ENCODE measurements at places on chromosomes 2 and 18.

GRCh38 chr2:164737612-164738081 lies 104.0 kb downstream of the COBLL1 start:
- DNase-seq = peak; percentile 8

- no peak for DNase-seq
These were observed 1.8 kb downstream of the TSPYL6 start for GRCh38 chr2:54254180-54254579.

DNA sequence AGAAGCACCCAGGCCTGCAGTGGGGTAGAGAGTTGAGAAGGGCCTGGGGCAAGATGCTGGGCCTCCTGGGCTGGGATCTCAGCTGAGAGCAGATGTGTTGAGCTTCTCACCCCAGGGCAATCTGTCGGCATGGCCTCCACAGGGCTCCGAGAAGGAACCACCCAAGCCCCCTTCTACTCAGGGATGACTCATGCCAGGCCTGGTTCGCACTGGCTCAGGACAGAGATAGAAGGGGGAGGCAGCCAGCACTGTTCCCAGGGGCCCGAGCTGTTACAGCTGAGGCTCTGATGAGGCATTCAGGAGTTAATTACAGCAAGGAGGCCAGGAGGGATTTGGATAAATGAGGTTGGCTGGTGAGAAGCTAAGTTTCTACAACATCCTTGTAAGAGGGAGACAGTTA lies 62.5 kb downstream of the CENPO start:
- no peak for DNase-seq

GRCh38 chr18:28626756-28627155 lies 449.8 kb upstream of the CDH2 start:
- DNase-seq = no peak

GRCh38 chr18:26336572-26336971 lies 110.3 kb downstream of the TAF4B start:
- DNase-seq = no peak

DNA sequence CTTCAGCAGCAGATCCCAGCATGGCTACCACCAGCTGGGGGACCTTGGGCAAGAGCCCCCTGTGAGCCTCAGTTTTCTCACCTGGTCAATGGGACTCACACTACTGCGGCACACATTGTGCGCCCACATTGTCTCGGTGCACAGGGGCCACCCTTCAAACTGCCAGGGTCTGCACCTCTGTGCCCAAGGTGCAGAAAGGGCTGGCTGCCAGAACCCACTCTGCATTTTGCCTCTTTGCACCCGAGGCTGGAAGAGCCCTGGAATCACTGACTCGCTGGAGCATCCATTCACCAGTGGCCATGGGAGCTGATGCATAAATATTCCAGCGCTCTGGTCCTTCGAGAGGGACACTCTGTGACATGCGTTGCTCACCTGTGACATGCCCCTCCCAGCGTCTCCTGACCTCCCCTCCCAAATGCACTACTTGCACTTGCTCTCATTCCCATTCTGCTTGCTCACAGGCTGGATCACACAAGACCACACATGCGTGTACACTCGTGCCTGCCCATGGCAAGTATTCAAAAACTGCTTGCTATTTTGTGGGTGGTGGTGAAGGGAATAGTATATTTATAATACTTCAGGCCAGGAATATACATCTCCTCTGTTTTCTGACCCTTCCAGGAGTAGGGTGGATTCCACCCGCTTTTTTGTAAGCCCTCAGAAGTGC lies 18.8 kb upstream of the C1QL2 start:
- DNase-seq = no peak

- DNase-seq = no peak
These were observed 229.8 kb downstream of the CCDC178 start for GRCh38 chr18:33210575-33211189.

DNA sequence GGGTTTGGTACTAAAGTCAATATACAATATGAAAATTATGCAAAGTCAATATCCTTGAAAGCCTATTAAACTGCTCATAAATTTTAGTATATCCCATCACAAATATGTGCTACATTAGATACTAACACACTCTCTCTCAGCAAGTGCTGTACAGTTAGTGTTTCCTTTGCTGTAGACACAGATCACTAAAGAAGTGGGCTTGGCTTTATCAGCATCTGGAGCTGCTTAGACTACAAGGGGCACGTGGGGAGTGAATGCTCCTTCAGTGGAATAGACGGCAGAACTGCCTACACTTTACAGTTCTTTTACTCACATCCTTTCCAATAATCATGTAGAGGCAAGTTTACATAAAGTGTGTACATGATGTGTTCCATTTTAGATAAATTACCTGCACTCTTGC lies 26.0 kb upstream of the EFEMP1 start:
- DNase-seq = no peak

- no peak for DNase-seq
These were observed 246.1 kb upstream of the TNP1 start for GRCh38 chr2:217105733-217106649.

- DNase-seq = no peak
These were observed 56.4 kb downstream of the DCDC2C start for GRCh38 chr2:3759761-3760160.

DNA sequence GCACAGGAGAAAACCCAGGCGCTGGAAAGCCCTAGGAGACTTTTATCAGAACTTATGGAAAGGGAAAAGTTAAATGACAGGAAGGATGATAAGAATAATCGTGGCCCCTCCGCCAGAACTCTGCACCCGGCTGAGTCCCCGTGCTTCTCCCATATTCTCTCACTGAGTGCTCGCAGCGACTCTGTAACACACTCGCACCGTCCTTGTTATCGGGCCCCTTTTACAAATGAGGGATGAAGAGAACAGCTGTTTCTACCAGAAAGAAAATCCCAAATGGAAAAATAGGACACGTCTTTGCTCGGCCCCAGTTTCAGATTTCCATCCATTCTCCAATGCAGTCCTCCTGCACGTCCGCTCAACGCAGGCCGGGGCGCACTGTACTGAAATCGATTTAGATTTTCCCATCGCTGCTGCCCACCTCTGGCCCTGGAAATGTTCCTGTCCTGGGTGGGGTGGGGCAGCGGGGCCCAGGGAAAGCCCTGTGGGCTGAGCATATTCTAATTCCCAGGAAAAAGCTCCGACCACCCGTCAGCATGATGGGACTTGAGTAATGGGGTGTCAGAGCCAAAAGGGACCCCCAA lies 66.4 kb downstream of the KCNF1 start:
- DNase-seq = no peak

DNA sequence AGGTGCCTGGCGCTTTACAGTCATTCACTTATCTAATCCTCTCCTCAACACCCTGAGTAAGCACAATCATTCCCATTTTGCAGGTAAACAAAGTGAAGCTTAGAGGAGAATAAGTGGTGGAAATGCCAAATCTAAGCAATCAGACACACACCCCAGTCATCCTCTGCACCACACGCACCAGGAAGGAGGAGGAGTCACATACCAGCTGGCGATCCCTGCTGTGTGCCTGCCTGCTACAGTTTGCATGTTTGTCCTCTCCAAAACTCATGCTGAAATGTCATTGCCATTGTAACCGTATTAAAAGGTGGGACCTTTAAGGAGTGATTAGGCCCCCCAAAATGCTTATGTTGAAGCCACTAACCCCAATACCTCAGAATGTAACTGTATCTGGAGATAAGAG lies 93.7 kb downstream of the LOXHD1 start:
- DNase-seq = no peak

DNA sequence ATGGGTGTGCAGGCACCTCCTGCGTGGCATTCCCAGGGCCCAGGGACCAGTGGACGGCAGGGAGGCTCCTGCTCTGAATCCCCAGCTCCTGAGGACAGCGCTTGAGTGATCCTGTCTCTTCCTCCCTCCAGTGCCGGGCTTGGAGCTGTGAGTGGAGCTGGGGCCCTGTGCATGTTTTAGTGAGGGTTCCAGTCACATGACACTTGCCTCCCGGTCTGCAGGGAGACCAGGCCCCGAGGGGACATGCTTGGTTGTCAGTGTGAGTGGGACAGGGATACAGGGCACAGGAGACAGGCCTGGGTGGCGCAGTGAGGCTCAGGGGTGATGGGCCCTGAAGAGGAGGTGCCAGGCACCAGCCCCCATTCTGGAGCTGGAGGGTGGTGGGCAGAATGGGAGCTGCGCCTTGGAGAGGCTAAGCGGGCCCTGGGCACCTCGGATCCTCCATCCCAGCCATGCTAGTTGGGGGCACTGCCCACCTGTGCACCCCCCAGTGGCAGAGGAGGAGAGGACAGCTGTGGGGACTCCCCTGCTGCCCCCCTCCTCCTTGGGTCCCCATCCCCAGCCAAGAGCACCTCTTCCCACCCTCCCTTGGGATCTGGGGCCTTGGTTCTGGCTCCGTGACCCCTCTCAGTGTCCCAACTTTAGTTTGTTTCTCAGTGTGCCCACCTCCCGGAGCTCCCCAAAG lies 12.0 kb downstream of the ARHGEF4 start:
- no peak for DNase-seq

DNA sequence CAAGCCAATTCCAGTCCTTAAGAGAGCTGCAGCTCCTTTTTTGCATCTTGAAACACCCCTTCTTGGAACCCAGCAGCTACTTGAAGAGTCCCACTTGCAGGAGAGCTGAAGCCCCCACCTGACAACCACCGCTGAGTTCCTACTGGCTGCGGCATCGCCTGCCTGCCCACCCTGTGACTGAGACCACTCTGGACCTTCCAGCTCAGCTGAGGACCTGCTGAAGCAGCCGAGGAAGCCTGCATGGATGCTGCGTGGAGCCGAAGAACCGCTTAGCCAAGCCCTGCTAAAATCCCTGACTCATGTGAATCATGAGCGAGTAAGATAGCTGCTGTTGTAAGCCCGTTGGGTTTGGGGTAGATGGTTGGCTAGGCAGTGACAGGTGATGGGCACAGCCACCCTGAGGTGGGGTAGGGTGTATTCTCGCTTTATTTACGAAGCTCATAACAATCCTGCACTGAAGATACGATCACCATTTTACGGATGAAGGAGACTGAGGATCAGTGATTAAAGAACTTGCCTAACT lies 78.4 kb downstream of the INHBB start:
- no peak for DNase-seq

DNA sequence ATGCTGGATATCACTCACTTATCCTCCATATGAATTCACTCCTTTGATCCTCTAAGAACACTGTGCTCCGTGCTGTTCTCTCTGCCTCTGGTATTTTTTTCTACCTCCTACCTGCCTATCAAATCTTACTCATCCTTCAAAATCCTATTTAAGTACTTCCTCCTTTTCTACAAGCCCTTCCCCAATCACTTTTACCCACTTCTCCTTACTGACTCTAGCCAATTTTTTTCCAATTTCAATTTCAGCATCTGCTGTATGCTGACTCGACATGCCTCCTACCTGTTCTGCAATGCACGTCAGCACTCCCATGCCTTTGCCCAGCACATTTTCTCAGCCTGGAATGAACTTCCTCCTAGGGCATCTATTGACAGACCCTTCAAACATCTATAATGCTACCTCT lies 37.3 kb upstream of the LNPK start:
- no peak for DNase-seq

DNA sequence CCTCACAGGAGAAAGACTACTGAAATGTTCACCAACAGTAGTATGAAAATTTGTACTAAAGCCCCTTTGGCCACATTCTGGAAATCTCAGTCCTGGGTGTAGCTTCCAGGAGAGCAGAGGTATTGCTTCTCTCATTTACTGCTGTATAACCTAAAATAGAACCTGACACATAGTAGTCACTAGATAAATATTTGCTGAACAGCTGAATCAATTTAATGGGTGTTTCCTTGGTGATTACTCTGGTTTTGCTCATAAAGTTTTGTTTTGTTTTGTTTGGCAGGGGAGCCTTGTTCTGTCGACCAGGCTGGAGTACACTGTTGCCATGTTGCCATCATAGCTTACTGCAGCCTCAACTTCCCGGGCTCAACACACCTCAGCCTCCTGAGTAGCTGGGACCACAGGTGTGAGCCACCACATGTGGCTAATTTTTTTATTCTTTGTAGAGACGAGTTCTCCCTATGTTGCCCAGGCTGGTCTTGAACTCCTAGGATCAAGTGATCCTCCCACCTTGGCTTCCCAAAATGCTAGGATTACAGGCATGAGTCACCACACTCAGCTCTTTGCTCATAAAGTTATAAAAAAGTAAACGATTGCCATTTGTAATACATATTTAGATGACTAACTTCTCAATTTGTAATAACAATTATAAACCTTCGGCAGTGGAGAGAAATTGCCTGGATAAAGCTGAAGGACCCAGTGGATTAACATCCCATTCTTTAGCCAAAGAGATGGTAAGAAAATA lies 11.5 kb upstream of the PARD3B start:
- DNase-seq = no peak

GRCh38 chr2:159939946-159940345 lies 122.5 kb downstream of the PLA2R1 start:
- DNase-seq = no peak

DNA sequence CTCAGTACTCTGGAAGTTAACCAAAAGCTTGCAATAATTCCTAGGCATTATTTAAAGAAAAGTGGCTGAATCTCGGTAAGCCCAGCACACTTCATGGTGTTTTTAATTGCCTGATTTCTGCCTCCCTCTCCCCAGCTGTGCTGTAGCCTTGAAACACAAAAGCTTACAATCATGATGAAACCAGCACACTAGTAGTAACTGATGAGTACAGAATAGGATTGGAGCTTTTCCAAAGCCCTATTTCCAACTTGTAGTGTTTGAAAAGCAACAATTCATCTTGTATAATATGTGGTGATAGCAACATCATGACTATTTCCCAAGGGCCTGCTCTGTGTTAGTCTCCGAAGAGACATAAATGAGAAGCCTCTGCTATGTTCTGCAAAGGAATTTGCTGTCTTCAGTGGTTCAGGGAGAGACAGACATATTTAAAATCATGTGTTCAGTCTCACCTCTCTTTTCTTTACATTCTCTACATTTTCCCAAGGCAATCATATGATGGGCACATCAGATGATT lies 1015.0 kb downstream of the BCL11A start:
- no peak for DNase-seq

- no peak for DNase-seq
These were observed 110.2 kb upstream of the PIEZO2 start for GRCh38 chr18:11259469-11260150.

- peak; percentile 72 for DNase-seq
These were observed at the start of gene KCTD1 for GRCh38 chr18:26548415-26549262. KCTD1 (minus strand) TSS chr18:26548553; CDS start chr18:26548536, 17 bp downstream.

- no peak for DNase-seq
These were observed 40.7 kb downstream of the PCBP1 start for GRCh38 chr2:70128005-70128404.

DNA sequence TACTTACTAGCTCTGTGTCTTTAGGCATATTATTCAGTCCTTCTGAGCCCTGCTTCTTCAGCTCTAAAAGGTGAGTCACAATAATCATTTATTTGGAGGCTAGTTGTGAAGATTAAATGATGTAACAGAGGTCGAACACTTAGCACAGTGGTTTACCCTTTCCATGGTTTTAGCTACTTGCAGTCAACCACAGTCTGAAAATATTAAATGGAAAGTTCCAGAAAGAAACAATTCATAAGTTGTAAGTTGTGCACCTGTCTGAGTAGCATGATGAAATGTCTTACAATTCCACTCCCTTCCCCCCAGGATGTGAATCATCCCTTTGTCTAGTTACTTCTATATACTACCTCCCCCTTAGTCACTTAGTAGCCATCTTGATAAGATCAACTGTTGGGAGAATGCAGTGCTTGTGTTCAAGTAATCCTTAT lies 217.6 kb upstream of the THUMPD2 start:
- DNase-seq = peak; percentile 36

GRCh38 chr2:230680463-230681170 lies 32.0 kb upstream of the CAB39 start:
- no peak for DNase-seq

- peak; percentile 56 for DNase-seq
These were observed 30.9 kb downstream of the MBP start for GRCh38 chr18:77101410-77102258.

All from stimulated activated naive CD8-positive, alpha-beta T cell treated with anti-CD3 and anti-CD28 coated beads, Interleukin-15, amount 100 ng/mL, for 72 hours (primary cell).